CD4-positive, alpha-beta memory T cell (primary cell): ENCODE measurements at places on chromosomes 4 and X. TPM values are rescaled to one million over a fixed set of nuclear protein-coding genes. Genes with fewer than 3 reads are reported as not detected.
A peak's percentile ranks its signal among the peaks of the same experiment; 100 is the strongest.

The CSAG2 gene
- total RNA-seq: not detected

The KDR gene
- not detected for total RNA-seq

The SPIN4 gene
- total RNA-seq: 3.8 TPM

The PDGFRA gene
- total RNA-seq: not detected

The ADGRG2 gene
- total RNA-seq: not detected

DNA sequence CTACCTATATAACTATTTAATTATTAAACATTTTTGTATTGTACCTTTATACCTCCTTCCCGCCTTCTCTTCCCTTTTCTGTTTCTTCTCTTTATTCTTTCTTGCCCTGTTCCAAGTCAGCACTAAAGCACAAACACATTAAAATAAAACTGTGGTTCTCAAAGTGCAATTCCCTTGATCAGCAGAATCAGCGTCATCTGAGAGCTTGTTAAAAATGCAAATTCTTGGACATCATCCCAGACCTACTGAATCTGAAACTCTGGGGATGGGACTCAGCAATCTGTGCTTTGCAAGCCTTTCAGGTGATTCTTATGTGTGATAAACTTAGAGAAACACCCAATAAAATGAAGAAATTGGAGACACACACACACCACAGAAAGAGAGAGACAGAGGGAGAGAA is 178.4 kb upstream of the BMP3 start:
- DNase-seq: no peak
- H3K27ac ChIP-seq: no peak overlapping the region
- H3K27me3 ChIP-seq: no peaks in the 10 kb centered on the region
- H3K36me3 ChIP-seq: no peaks in the 10 kb centered on the region

DNA sequence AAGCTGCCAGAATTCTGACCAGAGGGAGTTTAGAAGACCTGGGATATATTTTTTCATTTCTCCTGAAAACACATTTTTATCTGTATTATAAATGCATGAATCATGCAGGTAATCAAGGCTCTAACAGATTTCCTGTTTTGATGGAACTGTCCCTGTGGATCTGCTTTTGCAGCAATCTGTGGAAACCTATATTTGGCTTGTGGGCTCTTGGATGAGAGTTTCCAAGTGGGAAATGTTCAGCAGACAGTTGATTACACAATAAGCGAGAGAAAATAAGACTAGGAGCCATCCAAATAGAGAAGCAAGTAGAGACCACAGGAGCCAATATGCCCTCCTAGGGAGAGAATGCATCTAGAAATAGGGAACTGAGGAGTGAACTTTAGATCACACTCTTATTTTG is 105.0 kb downstream of the NDST3 start:
- H3K27ac ChIP-seq: no peak overlapping the region
- no peak overlapping the region for H3K4me3 ChIP-seq

- no peak for DNase-seq
- no peak overlapping the region for H3K27ac ChIP-seq
- no peaks in the 10 kb centered on the region for H3K27me3 ChIP-seq
- no peaks in the 10 kb centered on the region for H3K36me3 ChIP-seq
Observed at GRCh38 chrX:103754401-103754800, 22.2 kb upstream of the PLP1 start.

DNA sequence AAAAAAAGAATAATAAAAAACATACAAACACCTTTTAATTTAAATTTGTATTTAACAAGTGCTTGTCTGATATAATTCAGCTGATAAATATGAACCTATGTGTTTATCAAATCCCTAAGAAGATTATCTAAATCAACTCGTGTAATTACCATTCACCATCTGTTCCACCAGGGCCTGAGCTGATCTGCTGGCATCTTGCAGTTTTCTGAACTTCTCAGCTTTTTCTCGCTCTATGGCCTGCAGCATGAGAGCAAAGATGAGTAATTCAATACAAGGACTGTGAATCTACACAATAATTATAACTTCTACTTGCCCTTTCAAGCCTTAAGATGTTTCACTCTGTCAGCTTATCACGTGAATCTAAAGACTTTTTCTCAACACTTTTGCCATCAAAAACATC is 709.7 kb downstream of the DMD start:
- DNase-seq: no peak
- H3K27ac ChIP-seq: no peak overlapping the region
- no peaks in the 10 kb centered on the region for H3K4me1 ChIP-seq
- no peak overlapping the region for H3K4me3 ChIP-seq

DNA sequence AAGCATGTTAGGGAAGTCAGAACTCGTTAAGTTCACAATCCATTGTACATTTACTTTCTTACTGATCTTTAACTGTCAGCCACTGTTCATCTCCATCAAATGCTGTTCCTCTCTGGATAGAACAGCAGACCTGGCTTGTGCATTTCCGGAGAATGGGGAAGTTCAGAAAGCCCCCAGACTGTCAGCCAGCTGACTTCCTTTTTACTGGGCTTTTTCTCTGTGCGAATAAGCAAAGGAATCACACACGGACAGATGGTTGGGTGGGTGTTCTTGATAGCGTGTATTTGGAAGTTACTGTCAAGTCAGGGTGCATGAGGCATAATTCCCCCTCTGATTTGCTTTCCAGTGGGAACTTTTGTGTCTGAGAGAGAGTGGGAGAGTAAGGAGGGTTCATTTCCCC is 56.8 kb downstream of the TSPAN7 start:
- no peaks in the 10 kb centered on the region for H3K27me3 ChIP-seq
- DNase-seq: no peak

- peak overlapping the region; percentile 79 for H3K4me3 ChIP-seq
- DNase-seq: peak; percentile 8
- H3K4me1 ChIP-seq: peaks cover 20% of the 10 kb centered on the region
- no peak overlapping the region for H3K27ac ChIP-seq
- H3K27me3 ChIP-seq: no peaks in the 10 kb centered on the region
- H3K36me3 ChIP-seq: no peaks in the 10 kb centered on the region
Observed at GRCh38 chrX:68829582-68830418, 979 bp downstream of the EFNB1 start.

- H3K4me1 ChIP-seq: no peaks in the 10 kb centered on the region
- H3K4me3 ChIP-seq: no peak overlapping the region
- no peak overlapping the region for H3K27ac ChIP-seq
- no peaks in the 10 kb centered on the region for H3K36me3 ChIP-seq
- DNase-seq: no peak
- H3K27me3 ChIP-seq: no peaks in the 10 kb centered on the region
Observed at GRCh38 chr4:29559286-29559685, 1160.9 kb upstream of the PCDH7 start.

DNA sequence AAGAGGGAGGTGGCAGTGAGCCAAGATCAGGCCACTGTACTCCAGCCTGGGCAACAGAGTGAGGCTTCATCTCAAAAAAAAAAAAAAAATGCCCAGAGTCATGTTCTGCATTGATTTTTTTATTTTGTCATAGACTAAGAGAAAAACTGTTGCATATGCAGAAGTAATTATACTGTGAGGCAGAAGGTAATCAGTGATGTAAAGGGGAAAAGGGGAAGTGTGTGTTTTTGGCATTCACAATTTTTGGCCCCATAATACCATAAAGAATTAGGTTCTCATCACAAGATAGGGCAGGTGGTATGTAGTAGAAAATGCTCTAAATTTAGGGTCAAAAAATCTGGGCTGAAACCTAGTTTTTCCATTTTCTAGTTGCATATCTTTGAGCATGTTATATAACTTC is 47.3 kb upstream of the GAB1 start:
- DNase-seq: no peak
- H3K36me3 ChIP-seq: no peaks in the 10 kb centered on the region
- no peaks in the 10 kb centered on the region for H3K27me3 ChIP-seq
- H3K4me1 ChIP-seq: no peaks in the 10 kb centered on the region

DNA sequence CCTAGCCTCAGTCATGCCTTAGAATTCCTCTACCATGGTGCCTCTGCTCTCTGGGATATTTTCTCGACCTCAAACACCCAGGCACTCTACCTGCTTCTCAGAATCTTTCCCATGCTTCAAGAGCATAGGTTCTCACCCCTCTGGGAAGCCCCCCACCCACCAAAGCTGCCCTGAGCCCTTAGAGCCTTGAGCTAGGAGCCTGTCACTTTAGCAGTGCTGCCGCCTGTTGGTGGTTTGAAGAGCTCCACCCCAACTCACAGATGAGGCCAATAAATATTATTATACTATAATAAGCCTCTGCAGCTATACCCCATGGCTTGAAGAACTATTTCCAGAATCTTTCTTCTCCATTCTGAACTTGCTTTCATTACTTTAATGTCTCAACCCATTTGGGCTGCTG is 109.7 kb downstream of the RTL5 start:
- no peak overlapping the region for H3K4me3 ChIP-seq
- peaks cover 36% of the 10 kb centered on the region for H3K4me1 ChIP-seq
- H3K27ac ChIP-seq: no peak overlapping the region

- H3K27me3 ChIP-seq: no peaks in the 10 kb centered on the region
- H3K4me1 ChIP-seq: no peaks in the 10 kb centered on the region
- H3K4me3 ChIP-seq: no peak overlapping the region
- H3K36me3 ChIP-seq: no peaks in the 10 kb centered on the region
Observed at GRCh38 chr4:150242820-150243458, 164.7 kb downstream of the DCLK2 start.
